Activated CD8-positive, alpha-beta T cell treated with anti-CD3 and anti-CD28 coated beads, Interleukin-2, amount 10 ng/mL, durations not matched to agents 7 days and 5 days (primary cell): ENCODE measurements at places on chromosomes 11 and 22. TPM values are rescaled to one million over a fixed set of nuclear protein-coding genes. Genes with fewer than 3 reads are reported as not detected.

DNA sequence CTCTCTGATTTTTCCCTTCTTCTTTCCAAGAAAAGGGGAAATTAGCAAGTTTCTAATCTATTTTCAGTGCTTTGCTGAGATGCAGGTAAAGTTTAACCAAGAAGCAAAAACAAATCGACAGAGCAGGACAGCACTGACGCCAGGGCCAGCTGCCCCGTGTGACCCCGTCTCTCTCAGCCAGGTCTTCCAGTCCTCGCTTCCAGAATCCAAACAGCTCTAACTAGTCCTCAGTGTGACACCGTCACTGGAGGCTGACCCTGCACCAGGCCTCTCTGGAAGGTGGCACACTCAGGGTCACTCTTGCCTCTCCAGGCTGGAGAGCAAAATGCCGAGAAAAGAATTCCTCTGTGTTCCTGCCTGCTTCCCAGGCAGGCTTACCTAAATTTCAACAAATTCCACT lies 44.8 kb downstream of the SHANK2 start:
- DNase-seq: no peak

DNA sequence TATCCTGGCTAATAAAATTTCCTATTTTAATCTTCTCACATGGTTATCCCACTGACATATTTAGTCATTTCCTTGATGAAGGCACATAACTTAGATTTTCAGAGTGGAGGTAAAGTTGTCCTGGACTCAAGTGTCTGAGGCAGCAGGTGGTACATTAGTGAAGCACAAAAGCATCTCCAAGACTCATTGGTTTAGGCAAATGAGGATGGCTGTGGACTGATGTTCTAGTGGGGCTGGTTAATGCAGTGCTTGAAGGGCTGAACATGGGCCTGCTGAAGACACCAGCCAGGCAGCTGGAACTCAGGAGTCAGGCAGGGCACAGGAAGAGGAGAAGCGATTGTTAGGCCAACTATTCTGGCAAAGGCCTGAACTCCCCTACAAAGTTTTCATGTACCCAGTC lies 76.3 kb upstream of the SESN3 start:
- no peak for DNase-seq

- DNase-seq: no peak
Observed at GRCh38 chr11:9266132-9266736, 1.1 kb upstream of the DENND5A start.

GRCh38 chr22:45192701-45193187 lies 29.0 kb downstream of the NUP50 start:
- no peak for DNase-seq

- DNase-seq: no peak
Observed at GRCh38 chr11:122337704-122338103, 221.7 kb upstream of the BLID start.

DNA sequence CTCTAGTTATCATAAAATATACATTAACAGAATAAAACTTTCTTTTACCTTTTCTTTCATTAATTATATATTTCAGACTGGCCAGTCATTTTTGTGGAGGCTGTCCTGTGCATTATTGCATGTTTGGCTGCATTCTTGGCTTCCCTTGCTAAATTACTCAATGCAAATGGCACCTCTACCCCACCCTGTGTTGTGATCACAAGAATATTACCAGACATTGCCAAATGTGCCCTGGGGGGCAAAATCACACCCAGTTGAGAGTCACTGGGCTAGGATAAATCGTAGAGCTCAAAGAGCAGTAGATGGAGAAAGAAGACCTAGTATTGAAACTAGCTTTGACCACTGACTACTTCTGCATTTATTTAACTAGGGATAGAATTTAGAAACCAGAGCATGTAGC lies 1257.8 kb upstream of the TENM4 start:
- DNase-seq: no peak

DNA sequence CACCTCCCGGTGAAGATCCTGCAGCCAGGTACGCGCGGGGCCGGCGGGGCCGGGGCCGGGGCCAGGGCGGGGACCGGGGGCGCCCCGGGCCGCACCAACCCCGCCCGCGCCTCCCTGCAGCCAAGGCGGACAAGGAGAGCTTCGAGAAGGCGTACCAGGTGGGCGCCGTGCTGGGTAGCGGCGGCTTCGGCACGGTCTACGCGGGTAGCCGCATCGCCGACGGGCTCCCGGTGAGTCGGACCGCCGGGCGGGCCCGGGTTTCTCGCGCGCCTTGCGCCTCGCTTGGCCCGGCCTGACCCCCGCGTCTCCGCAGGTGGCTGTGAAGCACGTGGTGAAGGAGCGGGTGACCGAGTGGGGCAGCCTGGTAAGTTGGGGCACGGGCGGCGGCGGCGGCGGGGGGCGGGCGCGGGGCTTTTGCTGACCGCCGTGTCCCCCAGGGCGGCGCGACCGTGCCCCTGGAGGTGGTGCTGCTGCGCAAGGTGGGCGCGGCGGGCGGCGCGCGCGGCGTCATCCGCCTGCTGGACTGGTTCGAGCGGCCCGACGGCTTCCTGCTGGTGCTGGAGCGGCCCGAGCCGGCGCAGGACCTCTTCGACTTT lies 531 bp downstream of the PIM3 start:
- DNase-seq: peak; percentile 60

- no peak for DNase-seq
Observed at GRCh38 chr22:41256254-41257253, 15.8 kb upstream of the CHADL start.

Gene FOSL1
- 3.8 TPM for total RNA-seq

Gene PHRF1
- total RNA-seq: 53.7 TPM

Gene KRTAP5-9
- not detected for total RNA-seq
